Mesothelial cell of epicardium (in vitro differentiated cells): ENCODE measurements at places on chromosomes 2 and 18. TPM values are rescaled to one million over a fixed set of nuclear protein-coding genes. Genes with fewer than 3 reads are reported as not detected.

SCG2 gene
- total RNA-seq = 2.0 to 2.3 TPM (median 2.0 TPM) in 3 replicates

DNA sequence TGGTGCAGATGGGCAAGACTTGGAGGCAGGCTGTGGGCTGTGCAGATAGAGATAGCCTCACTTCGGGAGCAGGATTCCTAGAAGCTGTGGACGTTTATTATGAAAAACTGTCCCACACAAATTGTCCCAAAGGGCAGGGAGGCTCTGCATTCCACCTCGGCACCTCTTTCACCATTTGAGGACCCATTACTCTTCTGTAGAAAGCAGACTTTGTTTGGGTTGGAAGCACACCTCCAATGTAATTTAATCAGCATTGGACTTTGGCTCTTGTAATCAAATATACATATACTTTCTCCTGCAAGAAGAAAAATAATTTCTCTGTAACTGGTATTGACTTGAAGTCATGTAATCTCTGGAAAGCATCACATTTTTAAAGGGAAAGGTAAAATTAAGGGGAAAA is 8.5 kb downstream of the ONECUT2 start:
- peaks cover 96% of the 10 kb centered on the region for H3K27me3 ChIP-seq
- no peaks in the 10 kb centered on the region for H3K36me3 ChIP-seq
- DNase-seq = no peak
- H3K27ac ChIP-seq = no peak overlapping the region

GRCh38 chr2:174553811-174554493 is 43.7 kb downstream of the WIPF1 start:
- H3K4me1 ChIP-seq = no peaks in the 10 kb centered on the region
- no peak for DNase-seq
- H3K4me3 ChIP-seq = no peak overlapping the region
- no peaks in the 10 kb centered on the region for H3K27me3 ChIP-seq

DNA sequence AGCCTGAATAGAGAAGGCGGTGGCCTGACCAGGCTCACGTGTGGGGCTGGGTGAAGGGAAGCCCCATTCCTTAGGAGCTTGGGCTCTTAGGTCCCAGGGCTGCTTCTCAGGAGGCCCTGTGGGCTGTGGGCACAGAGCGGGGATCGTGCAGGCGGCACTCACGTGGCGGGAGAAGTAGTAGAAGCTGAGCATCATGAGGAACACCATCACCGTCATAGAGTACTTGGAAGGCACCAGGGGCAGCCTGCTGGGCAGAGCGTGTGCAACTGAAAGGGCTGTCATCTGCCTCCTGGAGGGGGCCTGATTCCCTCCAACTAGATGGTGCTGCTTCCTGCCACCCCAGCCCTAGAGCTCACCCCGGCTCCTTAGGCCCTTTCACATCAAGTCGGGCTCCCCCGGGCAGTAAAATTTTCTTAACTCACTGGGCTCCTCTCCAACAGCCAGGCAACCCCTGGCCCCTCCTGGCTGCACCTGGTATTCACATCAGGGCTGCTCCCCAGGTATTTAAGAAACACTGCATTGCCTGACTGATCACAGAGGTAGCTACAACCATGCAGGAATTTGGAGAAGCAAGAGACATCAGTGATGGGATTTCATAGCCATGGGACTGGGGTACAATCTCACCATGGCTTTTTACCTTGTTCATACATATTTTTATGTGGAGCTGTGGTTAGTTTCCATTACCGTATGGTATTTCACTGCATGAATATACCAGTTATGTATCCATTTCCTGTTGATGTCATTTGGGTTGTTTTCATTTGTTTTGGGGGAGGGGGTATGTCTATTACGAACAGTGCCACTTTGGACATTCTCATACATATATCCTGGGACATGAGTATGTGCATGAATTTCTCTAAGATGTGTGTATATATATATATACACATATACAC is 32.9 kb downstream of the CENPO start:
- no peaks in the 10 kb centered on the region for H3K27me3 ChIP-seq
- H3K4me3 ChIP-seq = no peak overlapping the region
- peaks cover 9% of the 10 kb centered on the region for H3K36me3 ChIP-seq
- H3K27ac ChIP-seq = no peak overlapping the region

DNA sequence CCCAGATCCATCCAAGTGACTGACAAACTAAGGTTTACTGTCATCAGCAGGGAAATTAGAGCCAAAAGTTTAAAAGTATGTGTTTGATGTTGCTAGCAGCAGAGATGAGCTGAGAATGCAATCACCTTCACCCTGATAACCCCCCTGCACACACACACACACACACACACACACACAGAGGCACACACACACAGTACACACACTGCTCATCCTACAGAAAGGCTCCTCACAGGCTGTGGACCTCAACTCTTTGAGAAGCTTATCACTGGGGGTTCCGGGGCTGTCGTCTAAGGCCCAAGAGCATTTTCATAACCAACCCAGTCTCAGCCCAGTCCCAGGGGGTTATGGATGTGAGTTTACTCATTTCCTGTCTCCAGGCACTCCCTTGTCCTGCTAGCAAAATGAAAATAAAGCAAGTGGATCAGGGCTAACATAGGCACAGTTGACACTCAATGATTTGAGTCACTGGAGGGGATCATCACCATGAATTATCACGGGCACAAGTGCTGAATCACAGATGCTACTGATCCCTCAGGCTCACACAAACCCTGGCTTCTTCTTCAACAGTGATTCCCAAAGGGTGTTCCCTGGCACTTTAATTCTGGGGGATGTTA is 76.6 kb downstream of the ALK start:
- H3K36me3 ChIP-seq = no peaks in the 10 kb centered on the region
- no peak for DNase-seq
- no peak overlapping the region for H3K4me3 ChIP-seq
- H3K4me1 ChIP-seq = no peaks in the 10 kb centered on the region
- no peak overlapping the region for H3K27ac ChIP-seq
